ENCODE measurements at places on chromosomes 2 and 18.

DNA sequence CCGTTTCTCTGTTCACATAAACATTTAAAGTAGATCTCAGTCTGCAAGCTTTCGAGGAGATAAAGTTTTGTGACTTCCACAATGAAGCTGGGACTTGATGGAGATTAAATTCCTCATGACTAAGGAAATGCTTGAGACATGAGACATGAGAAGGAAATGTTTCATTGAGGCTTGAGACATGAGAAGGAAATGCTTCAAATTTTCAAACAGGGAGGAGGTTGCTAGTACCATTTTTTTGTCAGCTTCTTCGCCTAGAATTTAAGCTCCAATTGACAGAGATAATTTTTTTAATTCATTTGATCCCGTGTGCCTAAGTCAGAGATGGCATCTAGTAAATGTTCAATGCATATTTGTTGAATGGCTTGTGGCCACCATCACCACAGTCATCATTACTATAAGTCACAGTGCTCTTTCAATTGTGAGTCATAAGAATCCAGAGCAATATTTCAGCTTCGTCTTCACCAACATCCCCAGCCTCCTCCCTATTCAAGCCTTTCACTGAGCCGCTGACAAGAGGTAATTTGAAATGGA lies 543 bp upstream of the MARCHF4 start:
- peaks cover 11% of the 10 kb centered on the region for H3K4me1 ChIP-seq
- DNase-seq, result no peak

DNA sequence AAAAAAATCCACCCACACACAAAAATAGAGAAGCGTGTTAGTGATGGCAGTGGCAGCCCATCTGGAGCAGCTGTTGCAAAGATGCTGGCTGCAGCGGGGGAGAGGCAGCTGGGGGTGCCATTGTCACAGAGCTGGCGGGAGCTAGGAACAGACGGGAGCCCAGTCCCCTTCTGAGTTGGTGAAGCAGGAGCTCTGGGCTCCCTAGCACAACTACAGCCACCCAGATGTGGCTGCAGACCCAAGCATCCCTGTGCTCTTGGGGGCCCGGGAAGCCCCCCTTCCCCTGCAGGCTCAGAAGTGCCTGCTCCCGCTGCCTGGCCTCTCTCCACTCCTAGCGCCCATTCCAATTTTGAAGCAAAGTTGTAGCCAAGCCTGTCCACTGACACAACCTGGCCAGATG lies 366.6 kb upstream of the MC4R start:
- no peak for DNase-seq
- no peak overlapping the region for H3K4me3 ChIP-seq
- no peaks in the 10 kb centered on the region for H3K36me3 ChIP-seq
- H3K27me3 ChIP-seq, result no peaks in the 10 kb centered on the region
- H3K4me1 ChIP-seq, result no peaks in the 10 kb centered on the region

DNA sequence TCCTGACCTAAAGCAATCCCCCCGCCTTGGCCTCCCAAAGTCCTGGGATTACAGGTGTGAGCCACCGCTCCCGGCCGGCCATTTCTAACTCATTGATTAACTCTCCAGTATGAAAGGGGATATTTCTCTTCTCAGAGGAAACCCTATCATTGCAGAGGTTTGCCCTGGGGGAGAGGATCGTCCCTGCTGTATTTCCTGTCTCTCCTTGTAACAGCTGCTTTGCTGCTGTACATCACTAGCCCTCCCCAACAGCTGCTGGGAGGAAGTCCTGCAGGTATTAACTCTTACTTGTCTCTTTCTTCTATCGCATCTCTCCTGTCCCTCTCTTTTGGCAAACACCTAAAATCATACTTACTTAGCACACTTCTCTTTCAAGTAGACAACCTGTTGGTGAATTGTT lies 219.0 kb upstream of the DSEL start:
- H3K27ac ChIP-seq, result no peak overlapping the region
- DNase-seq, result no peak
- H3K27me3 ChIP-seq, result no peaks in the 10 kb centered on the region
- no peak overlapping the region for H3K4me3 ChIP-seq
- no peaks in the 10 kb centered on the region for H3K4me1 ChIP-seq

DNA sequence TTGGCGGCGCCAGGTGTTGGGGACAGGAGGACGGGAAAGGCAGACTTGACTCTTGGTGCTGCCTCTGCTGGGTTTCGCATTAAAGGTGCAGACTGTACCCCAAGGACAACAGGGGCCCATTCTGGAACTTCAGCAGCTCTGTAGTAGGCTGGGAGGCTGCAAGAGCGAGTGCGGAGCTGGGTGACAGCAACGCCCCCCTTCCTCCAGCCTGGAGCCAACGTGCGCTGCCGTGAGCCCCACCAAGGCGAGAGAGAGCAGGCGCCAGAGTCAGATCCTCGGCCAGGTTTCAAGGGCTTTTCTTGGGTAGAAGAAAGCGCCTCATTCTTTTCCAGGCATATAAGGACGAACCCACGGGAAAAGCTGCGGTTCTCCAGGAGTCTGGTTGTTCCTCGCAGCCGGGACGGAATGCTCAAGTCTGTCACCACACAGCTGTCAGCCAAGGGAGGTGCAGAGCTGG lies 1.9 kb downstream of the DOK6 start:
- no peaks in the 10 kb centered on the region for H3K4me1 ChIP-seq
- no peak overlapping the region for H3K27ac ChIP-seq
- H3K36me3 ChIP-seq, result no peaks in the 10 kb centered on the region
- no peak overlapping the region for H3K4me3 ChIP-seq
- no peak for DNase-seq
- peaks cover 6% of the 10 kb centered on the region for H3K27me3 ChIP-seq

DNA sequence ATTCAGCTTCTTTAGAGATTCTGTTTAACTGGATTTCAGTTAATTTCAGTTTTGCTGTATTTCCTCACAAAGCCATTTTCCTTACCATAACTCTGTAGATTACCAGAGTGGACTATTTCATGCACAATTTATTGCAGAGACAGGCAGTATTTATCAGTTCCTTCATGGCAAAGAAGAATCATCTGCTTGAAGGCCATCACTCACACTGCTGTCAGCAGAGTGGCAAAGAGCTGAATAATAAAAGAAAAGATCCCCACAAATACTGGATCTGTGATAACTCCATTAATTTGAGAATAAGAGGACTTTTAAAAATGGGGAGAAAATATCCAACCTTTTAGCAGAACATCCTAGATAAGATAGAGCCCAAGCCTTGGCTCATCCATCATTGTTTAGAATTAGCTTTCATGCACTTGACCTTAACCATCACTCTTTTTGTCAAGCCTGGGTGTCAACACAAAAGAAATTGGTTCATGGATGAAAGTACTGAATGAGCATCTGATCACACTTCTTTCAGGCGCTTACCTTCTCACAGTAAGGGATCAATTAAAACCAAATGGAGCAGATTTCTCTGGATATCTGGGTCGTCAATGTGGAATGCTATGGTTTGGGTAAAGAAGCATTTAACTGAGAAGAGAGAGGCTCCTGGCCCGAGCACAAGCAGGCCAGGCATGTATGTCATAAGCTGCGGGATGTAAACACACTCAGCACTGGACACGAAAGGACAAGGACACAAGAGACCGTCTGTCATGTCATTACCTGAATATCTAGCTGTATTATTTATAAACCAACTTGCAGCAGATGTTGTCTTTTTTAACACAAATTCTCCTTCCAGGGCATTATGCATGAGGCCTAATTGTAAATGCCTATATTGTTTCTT lies 376.2 kb downstream of the ZNF521 start:
- DNase-seq, result no peak
- no peaks in the 10 kb centered on the region for H3K4me1 ChIP-seq
- H3K36me3 ChIP-seq, result no peaks in the 10 kb centered on the region

GRCh38 chr2:5845798-5846330 lies 153.7 kb downstream of the SOX11 start:
- no peak for DNase-seq
- H3K4me1 ChIP-seq, result no peaks in the 10 kb centered on the region
- H3K27me3 ChIP-seq, result no peaks in the 10 kb centered on the region
- H3K27ac ChIP-seq, result no peak overlapping the region

- H3K4me3 ChIP-seq, result no peak overlapping the region
- H3K27ac ChIP-seq, result no peak overlapping the region
- DNase-seq, result no peak
- H3K27me3 ChIP-seq, result no peaks in the 10 kb centered on the region
- H3K36me3 ChIP-seq, result no peaks in the 10 kb centered on the region
These were observed 323.9 kb downstream of the XIRP2 start for GRCh38 chr2:167212014-167212648.

DNA sequence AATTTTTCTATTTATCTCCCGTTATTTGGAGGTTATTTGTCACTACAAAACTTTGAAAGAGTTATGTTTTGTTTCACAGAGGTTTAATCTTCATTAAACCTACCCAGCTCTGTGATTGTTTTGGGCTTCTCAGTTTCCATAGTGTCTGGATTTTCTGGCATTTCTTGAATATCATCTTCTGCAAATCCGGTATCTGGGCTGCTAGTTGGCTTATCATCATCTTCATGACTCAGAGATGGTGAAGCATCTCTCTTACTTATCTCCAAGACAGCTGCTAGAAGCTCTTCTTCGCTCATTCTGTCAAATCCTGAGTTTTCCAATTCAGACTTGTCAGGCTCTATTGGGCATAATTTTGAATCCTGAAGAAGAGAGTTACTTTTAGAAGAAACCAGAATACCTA lies 55.6 kb downstream of the VIL1 start:
- no peaks in the 10 kb centered on the region for H3K27me3 ChIP-seq
- no peak overlapping the region for H3K4me3 ChIP-seq
- H3K36me3 ChIP-seq, result peaks cover 23% of the 10 kb centered on the region
- H3K4me1 ChIP-seq, result peaks cover 20% of the 10 kb centered on the region
- no peak overlapping the region for H3K27ac ChIP-seq

DNA sequence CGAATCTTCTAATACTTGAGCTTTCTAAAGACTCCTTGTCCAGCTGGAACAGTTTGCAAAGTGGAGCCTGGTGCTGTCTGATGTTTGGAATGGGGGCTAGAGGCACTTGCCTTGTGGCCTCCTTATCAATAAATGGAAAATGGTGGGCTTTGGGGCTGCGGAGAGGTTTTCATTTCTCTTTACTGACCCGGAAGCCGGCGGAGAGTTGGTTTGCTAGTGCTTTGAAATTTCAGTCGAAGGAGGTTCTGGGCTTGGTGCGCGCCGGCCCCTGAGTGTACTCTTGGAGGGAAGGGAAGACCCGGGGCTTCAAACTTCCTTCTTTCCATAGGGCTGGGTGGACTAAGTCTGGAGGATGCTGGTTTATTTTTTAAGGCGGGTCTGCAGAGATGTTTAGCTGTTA lies 714 bp downstream of the RPIA start:
- DNase-seq, result peak; percentile 5
- peak overlapping the region; percentile 89 for H3K4me3 ChIP-seq
- no peaks in the 10 kb centered on the region for H3K27me3 ChIP-seq
- H3K27ac ChIP-seq, result peak overlapping the region; percentile 87
- H3K36me3 ChIP-seq, result peaks cover 2% of the 10 kb centered on the region

DNA sequence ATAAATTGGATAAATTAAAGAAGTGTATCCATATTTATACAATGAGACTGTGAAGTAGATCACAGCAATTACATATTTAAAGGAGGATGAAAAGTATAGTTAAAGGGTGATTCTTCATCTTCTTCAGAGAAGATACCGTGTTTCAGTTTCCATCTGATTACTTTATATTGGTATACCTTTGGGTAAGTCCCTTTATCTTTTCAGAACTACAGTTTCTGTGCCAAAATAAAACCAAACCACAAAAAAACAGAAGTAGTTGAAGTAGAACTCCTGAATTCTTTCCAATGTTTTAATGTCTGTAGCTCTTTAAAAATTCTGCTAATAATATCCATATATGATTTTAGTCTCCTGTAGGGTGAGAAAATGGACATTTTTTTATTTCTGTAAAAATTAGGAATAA lies 231.2 kb upstream of the LINC00305 start:
- no peaks in the 10 kb centered on the region for H3K27me3 ChIP-seq
- peaks cover 16% of the 10 kb centered on the region for H3K4me1 ChIP-seq
- peak overlapping the region; percentile 80 for H3K27ac ChIP-seq
- H3K36me3 ChIP-seq, result no peaks in the 10 kb centered on the region
- DNase-seq, result peak; percentile 25

DNA sequence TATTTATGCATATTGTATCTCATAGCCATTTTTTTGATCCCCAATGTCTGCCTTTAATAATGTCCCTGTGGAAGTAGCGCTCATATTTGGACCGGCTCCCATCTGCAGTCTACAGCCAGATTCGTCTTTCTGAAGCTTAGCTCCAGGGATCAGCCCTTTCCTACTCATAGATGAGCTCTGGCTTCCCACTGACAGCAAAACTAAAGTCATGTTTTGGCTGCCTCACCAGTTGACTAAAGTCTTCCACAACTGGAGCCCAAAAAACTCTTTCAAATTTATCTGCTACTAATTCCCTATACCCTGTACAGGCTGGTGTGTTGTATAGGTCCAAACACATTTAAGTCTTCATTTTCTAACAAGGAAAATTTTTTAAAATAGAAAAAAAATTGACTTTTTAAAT lies 294.2 kb upstream of the HNMT start:
- H3K36me3 ChIP-seq, result no peaks in the 10 kb centered on the region
- no peak overlapping the region for H3K4me3 ChIP-seq
- no peak overlapping the region for H3K27ac ChIP-seq
- no peak for DNase-seq

DNA sequence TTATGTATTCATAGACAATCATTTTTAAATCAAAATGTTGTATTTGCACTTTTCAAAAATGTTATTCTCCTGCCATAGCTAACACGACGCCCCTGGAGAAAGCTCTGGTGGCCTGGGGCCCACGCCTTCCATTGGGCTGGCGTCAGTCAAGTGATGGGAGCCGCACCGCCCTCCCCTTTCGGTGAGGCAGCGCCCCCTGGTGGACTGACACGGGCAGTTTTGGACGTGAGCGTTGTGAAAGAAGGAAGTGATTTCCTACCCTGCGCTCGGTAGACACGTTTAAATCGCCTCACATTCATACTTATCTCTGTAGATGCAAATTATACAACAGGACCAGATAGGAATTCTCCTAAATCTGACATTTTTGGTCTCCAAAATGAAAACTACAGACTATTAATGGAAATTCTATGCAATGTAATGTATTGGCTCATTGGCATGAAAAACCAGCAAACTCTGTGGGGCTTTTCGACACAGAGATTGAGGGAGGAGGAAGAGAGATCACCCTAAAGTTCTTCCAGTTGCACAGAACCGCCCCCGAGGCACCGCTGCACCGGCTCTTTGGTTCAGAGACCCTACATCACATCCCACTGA lies 326.2 kb upstream of the SOX11 start:
- no peak overlapping the region for H3K27ac ChIP-seq
- peak; percentile 3 for DNase-seq
- H3K4me1 ChIP-seq, result no peaks in the 10 kb centered on the region
- no peaks in the 10 kb centered on the region for H3K27me3 ChIP-seq
- no peaks in the 10 kb centered on the region for H3K36me3 ChIP-seq
- no peak overlapping the region for H3K4me3 ChIP-seq

DNA sequence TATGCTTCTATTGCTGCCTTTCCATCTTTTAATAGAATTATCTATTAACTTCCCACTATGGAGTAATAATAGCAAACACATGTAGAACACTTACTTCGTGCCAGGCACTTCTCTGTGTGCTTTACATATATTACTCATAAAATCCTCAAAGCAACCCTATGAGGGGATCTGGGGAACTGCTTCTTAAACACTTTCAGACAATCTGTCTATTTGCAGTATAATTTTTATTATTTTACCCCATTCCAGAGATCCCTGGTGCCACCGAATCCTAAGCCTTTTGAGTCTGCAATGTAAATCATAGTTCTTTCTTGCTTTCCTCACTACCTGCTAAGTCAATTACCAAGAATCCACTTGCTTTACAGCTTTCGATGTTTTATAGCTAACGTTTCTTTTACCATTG lies 25.6 kb upstream of the GCFC2 start:
- H3K4me1 ChIP-seq, result no peaks in the 10 kb centered on the region
- no peaks in the 10 kb centered on the region for H3K36me3 ChIP-seq
- no peak overlapping the region for H3K27ac ChIP-seq

GRCh38 chr2:219178377-219179175 lies 501 bp downstream of the RETREG2 start:
- H3K4me3 ChIP-seq, result peak overlapping the region; percentile 88
- peak; percentile 18 for DNase-seq
- no peaks in the 10 kb centered on the region for H3K27me3 ChIP-seq
- peaks cover 26% of the 10 kb centered on the region for H3K36me3 ChIP-seq
